HCEC 1CT (cell line): ENCODE measurements at places on chromosomes 3 and 15.

- DNase-seq = no peak
These were observed 14.2 kb upstream of the COLQ start for GRCh38 chr3:15535732-15536131.

- DNase-seq = no peak
These were observed 53.6 kb downstream of the TASOR start for GRCh38 chr3:56629451-56629850.

- DNase-seq = peak; percentile 62
These were observed 77.1 kb upstream of the SNRPA1 start for GRCh38 chr15:101372149-101372577.

DNA sequence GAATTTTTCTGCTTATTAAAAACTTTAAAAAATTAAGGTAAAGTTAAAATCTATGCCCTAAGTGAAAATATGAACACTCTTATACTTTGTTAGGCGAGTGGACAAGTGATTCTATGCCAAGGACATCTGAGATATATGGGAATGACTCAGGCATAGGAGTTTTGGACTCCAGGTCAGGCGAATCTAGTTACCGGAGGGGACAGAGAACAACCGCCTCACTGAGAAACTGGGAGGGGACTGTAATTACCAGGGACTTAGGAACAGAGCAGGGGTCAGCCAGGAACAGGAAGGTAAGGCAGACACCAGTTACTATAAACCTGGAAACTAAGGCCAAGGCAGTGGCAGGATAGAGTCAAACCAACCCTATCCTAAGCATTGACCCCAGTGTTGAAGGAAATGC, 16.8 kb upstream of the ATP1B3 start:
- DNase-seq = no peak

GRCh38 chr3:170420307-170420821, 1.7 kb downstream of the CLDN11 start:
- no peak for DNase-seq

GRCh38 chr3:42537350-42537749, 34.9 kb downstream of the VIPR1 start:
- DNase-seq = no peak

DNA sequence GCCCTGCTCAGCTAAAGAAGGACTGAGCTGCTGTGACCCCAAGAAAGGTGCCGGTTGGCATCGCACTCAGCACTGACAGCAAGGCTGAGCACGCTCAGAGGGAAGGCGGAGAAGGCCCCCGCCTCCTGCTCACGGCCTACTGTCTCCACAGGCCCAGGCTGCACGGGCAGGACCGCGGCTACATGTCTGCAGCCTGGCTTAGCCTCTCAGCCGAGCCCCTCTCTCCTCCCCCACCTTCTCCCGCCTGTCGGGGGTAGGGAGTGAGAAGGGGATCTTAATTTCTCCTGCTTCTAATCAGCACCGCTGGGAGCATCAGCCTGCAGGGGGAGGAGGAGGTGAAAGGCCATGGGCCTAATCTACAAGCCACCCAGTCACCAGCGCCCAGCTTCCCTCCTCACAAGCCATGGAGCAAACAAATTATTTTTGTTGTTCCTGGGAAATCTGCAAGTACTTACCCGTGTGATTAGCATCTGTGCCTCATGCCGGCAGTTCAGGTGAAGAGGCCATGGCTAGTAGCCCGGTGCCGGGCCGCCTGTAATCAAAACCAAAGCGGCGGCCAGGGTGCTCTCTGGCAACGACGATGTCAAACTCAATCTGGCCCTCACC, 68.1 kb downstream of the EPHB3 start:
- DNase-seq = no peak

DNA sequence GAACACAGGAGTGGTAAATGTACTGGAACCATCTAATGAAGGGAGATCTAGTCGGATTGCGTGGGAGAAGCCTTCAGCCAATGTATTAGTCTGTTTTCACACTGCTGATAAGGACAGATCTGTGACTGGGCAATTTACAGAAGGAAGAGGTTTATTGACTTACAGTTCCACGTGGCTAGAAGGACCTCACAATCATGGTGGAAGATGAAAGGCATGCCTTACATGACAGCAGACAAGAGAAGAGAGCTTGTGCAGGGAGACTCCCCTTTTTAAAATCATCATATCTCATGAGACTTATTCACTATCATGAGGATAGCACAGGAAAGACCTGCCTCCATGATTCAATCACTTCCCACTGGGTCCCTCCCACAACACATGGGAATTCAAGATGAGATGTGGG, 17.0 kb downstream of the HRG start:
- DNase-seq = no peak

GRCh38 chr3:152524198-152525140, 255.7 kb downstream of the MBNL1 start:
- DNase-seq = peak; percentile 32

DNA sequence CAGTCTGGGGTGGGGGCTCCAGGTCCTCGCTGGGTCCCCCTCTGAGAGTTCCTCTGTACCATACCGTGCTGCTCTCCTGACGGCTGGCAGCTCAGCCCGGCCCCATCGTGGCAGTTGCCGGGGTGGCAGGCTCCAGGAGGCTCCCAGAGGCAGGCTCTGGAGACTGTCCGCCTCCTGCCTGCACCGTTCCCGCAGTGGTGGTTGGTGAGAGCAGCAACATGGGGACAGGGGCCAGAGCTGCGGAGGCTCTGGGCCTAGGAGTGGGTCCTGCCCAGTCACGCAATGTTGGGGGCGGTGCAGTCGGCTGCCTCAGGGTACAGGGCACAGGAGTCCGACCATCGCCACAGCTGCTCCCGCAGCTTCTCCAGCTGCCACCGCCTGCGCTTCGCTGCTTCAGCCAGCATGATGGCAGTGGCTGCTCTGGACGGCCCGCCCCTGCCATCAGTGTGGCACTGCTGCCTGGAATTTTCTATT, 492.7 kb downstream of the AGBL1 start:
- DNase-seq = no peak

GRCh38 chr15:38709196-38709595, 144.6 kb upstream of the RASGRP1 start:
- no peak for DNase-seq

DNA sequence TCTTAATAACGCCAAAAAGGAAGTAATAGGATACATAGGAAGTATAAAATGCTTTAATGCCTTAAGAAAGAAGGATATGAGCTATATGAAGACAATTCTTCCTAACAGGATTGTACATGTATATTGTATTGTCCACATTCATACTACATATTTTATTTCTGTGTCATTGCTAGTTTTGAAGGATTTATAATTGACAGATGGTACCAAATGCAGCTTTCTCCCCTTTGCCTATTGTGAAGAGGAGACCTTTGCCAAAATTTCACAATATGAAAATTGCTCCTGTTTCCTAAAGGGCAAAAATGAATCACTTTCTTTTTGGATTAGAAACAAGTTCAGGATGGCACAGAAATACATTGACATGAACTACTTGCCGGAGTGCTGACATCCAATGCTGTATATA, 34.8 kb upstream of the EOMES start:
- peak; percentile 7 for DNase-seq

DNA sequence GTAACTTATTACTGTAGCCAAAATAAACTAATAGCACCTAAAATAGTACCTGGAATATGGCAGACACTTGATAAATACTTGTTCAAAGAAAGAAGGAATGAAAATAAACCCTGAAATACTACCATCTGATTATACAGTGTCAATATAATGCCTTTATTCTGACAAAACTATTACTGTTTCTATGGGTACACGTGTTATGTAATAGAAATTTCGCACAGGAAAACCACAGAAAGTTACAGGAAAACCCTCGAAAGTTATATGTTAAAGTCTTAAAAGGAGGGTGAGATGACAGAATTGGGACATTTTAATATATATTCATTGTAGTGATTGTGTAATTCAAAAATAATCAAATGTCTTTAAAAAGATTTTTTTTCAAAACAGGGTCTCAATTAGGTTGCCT, 28.8 kb downstream of the ETFA start:
- DNase-seq = no peak

GRCh38 chr15:69499521-69500211, 47.0 kb downstream of the RPLP1 start:
- DNase-seq = no peak

- DNase-seq = no peak
These were observed 237.8 kb downstream of the FGF12 start for GRCh38 chr3:192489579-192489978.

GRCh38 chr3:112847692-112848091, 1.0 kb upstream of the CD200R1L start:
- no peak for DNase-seq

DNA sequence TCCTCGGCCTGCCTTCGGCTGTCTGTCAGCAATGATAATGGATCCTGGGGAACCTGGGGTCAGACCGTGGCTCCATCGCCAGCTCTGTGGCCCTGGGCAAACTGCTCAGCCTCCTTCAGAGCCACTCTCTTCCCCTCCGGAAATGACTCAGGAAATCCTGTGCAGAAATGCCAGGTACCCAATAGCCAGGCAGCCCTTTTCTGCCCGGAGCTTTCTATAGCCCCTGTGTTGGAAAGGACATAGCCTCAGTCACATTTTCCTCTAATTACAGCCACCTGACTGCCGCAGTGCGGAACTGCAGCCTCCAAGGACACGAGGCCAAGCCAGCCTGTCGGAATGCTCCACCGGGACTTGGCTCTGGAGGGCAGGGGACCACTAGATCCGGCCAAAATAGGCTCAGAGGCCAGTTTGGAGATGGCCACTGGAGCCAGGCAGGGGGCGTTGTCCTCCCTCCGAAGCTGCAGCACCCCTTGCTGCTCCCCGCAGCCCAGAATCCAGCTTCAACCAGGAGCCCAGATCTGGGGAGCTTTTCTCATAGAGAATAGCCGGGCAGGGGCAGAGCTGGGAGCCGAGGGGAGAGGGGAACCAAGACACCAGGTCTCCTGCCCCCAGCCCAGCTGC, 11.6 kb upstream of the ZXDC start:
- DNase-seq = no peak

- DNase-seq = peak; percentile 98
These were observed 495 bp upstream of the COL7A1 start for GRCh38 chr3:48595526-48596121.

- DNase-seq = no peak
These were observed 36.6 kb upstream of the RHO start for GRCh38 chr3:129491794-129492193.

DNA sequence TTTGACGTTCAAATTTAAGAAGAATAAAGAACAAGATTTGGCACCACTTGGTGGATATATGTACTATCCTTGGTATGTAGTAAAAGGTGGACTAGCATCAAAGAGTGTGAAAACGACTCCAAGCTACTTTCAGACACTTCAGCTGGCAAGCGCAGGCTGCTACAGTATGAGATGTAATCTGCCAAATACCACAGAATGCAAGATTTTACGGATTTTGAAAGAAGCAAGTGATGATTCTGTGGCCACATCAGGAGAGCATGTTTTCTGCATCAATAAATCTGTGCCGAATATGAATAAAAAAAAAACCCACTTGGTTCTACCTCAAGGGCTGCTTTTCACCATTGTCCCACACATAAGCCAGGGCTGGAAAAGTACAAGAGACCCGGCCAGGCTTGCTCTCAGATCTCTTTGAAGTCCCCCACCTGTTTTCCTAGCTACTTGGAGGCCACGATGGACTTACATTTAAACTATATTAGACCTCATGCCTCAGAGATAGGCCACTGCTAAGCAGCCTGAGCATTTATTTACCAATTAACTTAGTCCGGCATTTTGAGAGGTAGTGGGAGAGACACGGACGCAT, 37.4 kb downstream of the MYO1E start:
- DNase-seq = no peak

- DNase-seq = no peak
These were observed 501.4 kb downstream of the PYDC2 start for GRCh38 chr3:191962324-191962723.

DNA sequence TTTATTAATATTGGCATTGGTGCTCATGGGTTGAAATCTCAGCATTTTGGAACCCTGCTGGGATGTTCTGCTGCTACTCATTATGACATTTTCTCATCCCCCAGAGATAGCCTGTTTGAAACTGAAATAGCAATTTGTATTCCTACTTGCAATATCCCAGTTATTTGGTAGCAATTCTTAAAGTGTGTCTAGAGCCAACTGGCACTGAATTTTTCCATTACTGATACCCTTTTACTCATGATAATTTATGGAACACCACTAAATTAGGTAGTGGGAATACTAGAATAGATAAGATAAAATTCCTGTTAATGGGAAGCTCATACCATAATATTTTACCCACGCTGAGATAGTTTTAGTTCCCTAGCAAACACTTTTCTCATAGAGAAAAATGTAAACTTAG, 309.3 kb downstream of the SV2B start:
- DNase-seq = no peak

DNA sequence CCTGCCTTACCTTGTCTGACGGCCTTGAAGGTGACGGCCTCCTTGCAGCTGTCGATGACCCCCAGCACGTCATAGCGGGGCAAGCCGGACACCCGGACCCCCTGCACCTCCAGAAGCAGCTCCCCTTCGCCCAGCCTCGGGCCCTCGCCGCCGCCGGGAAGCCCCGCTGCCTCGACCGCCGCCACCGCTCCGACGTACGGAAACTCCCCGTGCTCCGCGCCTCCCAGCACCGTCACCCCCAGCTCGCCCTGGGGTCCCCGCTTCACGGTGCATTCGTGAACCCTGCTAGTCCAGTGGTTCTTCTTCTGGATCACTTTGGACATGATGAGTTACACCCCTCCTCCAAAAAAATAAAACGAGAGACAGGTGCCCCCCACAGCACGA, 740 bp downstream of the MAGI1 start:
- DNase-seq = no peak
